ENCODE measurements at places on chromosomes 11 and 22.

GRCh38 chr11:23866641-23867040 is 630.2 kb upstream of the LUZP2 start:
- peak; percentile 12 for DNase-seq

- DNase-seq, result no peak
These were observed 29.9 kb downstream of the TRPC6 start for GRCh38 chr11:101553891-101554292.

- no peak for DNase-seq
These were observed 33.2 kb downstream of the C11orf96 start for GRCh38 chr11:43975629-43976028.

DNA sequence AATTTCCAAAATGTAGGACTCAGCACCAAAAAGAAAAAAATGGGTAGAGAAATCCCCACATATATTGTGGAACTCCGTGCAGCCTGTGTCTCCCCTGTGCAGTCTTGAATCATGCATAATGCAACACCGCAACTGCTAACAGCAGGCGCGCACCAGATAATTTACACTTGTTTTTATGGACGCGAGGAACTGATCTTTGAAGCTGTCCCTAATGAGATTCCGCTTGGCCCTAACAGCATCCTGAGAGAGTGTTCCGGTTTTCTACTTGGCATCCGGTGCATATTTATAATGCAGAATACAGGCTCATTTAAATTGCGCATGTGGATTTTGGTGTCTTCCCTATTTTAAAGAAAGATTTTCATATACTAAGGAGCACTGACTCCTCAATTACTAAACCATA is 21.1 kb downstream of the MPPED2 start:
- no peak for DNase-seq

GRCh38 chr11:70066628-70067027 is 11.5 kb upstream of the ANO1 start:
- no peak for DNase-seq

- no peak for DNase-seq
These were observed 3.5 kb upstream of the TSPO start for GRCh38 chr22:43147821-43148220.

GRCh38 chr22:26404851-26405421 is 24.1 kb upstream of the ASPHD2 start:
- DNase-seq, result no peak

All from RCC 7860 (cell line).